ENCODE measurements at places on chromosomes 3 and 15.

DNA sequence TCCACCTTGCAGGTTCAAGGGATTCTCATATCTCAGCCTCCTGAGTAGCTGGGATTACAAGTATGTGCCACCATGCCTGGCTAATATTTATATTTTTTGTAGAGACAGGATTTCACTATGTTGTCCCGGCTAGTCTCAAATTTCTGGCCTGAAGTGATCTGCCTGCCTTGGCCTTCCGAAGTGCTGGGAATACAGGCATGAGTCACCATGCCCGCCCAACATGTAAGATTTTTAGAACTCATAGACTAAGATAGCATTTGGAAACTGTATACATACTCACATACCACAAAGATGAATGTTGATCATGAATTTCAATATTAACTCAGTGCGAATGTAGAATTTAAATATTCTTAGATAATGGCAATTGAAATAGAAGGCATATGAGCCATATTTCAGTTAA, 718.9 kb downstream of the NLGN1 start:
- no peak for DNase-seq

- no peak for DNase-seq
These were observed 361.6 kb downstream of the LSAMP start for GRCh38 chr3:116083683-116084082.

GRCh38 chr15:90000186-90001001, 730 bp upstream of the ZNF710 start:
- DNase-seq = no peak

DNA sequence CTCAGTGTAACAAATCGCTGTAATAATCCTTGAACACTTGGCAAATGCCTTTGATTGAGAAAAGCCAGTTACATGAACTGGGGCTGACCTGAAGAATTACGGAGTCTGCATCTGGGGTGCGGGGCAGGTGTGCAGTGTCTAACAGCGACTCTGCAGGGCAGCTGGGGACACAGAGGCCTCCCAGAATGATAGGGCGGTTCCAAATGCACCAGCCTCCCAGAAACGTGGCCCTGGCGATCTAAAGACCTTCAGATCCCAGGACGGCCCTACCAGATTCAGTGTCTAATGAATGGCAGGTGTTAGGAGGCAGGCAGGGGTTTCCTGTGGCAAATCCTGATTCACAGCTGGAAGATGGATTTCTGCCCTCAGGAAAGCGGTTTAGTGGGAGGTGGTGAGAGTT, 100.5 kb upstream of the RGMA start:
- DNase-seq = no peak

- DNase-seq = no peak
These were observed 36.3 kb downstream of the APBA2 start for GRCh38 chr15:28921919-28922706.

GRCh38 chr3:47610583-47610982, 31.9 kb upstream of the CSPG5 start:
- DNase-seq = no peak

GRCh38 chr3:7075901-7076300, 215.0 kb downstream of the GRM7 start:
- DNase-seq = no peak

DNA sequence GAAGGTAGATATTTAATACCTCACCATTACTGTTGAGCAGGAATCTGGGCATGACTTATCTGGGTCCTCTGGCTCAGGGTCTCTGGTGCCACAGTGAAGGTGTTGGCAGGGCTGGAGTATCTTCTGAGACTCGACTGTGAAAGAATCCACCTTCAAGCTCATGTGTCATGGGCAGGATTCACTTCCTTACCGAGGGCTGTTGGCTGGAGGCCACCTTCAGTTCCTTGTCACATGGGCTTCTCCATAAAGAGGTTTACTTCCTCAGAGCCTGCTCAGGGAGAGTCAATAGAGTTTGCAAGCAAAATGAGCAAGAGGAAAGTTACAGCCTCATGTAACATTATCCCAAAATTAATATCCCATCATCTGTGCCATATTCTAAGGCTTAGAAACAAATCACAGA, 459.5 kb downstream of the NR2F2 start:
- no peak for DNase-seq

DNA sequence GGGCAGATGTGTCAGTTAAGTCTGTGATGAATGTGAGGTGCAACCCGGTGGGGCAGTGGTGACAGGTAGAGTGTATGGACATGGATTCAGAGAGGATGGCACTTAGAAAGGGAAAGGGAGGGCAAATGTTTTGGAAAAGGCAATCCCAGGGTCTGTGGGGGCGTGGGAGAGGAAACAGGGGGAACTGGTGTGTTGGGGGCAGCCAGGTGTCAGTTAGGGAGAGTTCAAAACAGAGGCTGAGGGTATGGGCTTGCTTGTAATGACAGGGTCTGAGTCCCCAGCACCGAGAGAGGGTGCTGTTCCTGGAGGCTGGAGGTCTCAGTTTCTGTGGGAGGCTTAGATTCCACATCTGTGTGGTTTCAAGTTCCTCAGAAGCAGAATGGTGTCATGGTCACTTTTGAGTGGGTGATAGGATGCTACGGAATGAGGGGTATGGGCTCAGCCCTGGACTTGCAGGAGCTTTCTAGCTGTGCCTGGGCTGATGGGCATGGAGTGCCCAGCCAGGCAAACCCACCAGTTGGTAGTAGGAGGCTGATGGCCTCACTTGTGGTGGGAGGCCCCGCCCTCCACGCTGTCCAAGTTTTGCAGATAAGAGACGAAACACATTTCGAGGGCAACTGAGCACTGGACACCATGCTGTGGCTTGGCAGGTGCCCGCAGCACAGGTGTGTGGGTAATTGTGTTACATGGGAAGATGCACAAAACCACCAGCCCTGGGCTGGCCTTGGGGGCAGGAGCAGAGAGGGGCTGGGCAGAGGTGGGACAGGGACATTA, 209.4 kb downstream of the RPLP1 start:
- no peak for DNase-seq

DNA sequence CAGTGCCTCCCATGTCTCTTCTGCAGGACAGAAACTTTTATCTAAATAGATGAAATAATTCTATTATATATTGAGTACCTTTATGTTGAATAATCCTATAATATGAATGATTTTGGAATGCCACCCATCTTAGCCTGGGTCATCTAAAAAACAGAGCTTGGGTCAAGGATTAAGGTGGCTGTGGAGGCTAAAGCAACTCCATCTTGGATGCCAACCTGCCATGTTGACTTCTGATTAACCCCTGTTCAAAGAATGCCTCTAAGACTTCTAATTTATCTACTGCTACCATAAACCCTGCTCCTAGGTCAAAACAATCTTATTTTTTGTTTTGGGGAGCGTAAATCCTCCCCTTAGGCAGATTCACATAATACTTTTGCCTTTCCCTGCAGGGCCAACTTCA, 31.5 kb upstream of the C15orf39 start:
- DNase-seq = no peak
